Airway epithelial cell (primary cell): ENCODE measurements at places on chromosomes 4 and X. TPM values are rescaled to one million over a fixed set of nuclear protein-coding genes. Genes with fewer than 3 reads are reported as not detected.

Gene PDZD4
- total RNA-seq, result 0.14 TPM in 1 of 2 replicates, not detected in the other

Gene FATE1
- total RNA-seq, result not detected in 2 replicates

Gene HTR2C
- not detected in 2 replicates for total RNA-seq

Gene NXF2
- not detected in 2 replicates for total RNA-seq

Gene DNAAF6
- not detected in 2 replicates for total RNA-seq

Gene RAB33A
- total RNA-seq, result 0.21 TPM in 1 of 2 replicates, not detected in the other

Gene GSX2
- total RNA-seq, result not detected in 2 replicates

Gene PLS3
- total RNA-seq, result 271 and 325 TPM in 2 replicates

Gene MAGEB2
- total RNA-seq, result not detected in 2 replicates

Gene ANXA5
- total RNA-seq, result 225 and 244 TPM in 2 replicates
